ENCODE measurements at places on chromosomes 1 and 21.

DNA sequence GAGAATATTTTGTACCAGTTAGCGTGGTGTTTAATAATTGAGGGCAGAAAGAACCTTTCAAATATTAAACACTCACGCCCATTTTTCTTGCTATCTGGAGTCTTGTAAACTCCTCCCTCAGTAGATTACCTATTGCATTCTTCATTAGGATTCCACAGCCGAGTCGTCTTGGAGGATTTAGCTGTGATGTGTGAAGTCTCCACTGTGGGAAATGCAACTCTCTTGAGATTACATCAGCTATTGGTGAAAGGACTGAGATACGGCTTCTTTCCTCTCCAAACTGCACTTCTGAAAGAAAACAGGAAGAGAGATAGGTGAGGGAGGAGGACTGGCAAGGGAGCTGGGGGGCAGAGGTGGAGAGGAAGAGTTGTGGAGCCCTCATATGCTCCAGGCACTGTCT lies 36.1 kb downstream of the ACTA1 start:
- DNase-seq = no peak

DNA sequence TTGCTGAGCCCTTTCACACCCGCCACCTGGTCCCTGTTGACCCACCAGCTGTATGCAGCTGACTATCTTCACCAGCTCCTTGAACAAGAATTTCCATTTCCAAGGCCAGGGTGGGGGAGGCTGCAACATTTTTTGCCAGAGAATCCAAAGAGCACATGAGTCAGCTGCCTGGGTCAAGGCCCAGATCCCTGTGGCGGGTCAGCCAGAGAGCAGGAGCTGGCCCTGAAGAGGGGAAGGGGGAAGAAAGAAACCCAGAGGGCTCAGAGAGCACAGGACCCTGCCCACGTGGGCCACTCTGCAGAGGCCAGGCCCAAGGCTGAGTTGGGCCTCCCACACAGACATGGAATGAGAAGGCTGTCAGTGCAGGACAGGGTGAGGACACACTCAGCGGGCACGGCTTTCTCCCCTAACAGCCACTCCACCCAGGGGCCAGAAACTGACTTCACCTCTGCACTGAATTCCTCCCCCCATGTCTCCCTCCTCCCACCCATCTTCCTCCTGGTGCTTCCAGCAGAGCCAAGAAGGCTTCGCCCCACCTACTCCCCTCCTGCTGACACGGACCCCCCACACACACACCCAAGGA lies 28.9 kb downstream of the S100A6 start:
- DNase-seq = no peak

DNA sequence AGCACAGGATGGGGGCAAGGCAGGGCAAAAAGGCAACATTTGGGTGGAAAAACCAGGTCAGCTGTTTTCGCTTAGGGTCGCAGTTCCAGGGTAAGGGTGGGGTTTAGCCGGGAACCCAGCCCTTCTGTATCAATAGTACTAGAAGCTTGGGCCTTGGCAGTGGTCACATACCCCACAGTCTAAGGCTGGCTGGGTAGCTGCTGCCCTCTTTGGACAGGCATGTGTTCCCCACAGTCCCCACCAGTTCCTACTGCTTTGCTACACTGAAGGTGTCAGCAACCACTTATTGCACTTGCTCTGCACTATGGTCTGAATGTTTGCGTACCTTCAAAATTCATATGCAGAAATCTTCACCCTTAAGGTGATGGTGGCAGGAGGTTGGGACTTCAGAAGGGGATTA lies 349.8 kb downstream of the LTN1 start:
- DNase-seq = no peak

- DNase-seq = no peak
Measured at GRCh38 chr1:31645274-31645568, 545 bp upstream of the PEF1 start.

Data from stimulated activated CD8-positive, alpha-beta memory T cell treated with anti-CD3 and anti-CD28 coated beads, Interleukin-4, amount 100 ng/mL, for 48 hours (primary cell).